Cortex of kidney (tissue), 1 donor: ENCODE measurements at places on chromosomes 7 and 10.

GRCh38 chr10:100749309-100750217 is 4.2 kb downstream of the PAX2 start:
- DNase-seq = no peak

DNA sequence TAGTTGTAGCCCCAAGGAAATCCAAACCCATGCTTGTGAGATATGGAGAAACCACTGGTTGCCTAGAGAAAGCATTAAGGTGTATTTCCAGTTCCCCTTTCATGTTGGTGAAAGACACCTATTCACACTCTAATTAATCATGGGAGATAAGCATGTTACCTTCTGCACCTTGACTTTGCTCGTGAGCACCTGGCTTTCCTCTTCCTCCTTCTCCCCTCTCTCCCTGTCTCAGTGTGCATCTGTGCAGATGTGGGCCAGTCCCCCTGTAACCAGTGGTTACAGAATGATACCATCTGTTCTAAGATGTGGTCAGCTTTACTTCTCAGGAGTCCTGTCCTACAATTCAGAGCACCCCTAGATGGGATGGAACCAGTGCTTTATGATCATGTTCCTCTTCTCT is 160.6 kb downstream of the LCOR start:
- no peak for DNase-seq

DNA sequence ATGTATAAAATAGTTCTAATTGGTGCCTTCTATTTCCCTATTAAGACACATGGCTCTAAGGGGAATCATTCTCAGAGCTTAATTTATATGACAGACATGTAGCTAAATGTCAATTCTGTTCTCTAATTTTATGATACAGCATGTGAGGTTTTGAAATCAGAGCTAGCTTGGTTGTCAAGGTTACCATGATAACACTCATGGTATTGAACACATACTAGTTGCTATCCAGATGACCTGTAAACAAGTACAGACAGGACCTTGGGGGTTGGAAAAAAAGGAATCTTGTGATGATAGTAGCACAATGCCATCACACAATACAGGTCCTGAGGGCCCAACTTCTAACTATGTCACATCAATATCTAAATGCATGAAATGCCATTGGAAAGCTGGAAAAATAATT is 49.2 kb downstream of the RHOBTB1 start:
- DNase-seq = no peak

DNA sequence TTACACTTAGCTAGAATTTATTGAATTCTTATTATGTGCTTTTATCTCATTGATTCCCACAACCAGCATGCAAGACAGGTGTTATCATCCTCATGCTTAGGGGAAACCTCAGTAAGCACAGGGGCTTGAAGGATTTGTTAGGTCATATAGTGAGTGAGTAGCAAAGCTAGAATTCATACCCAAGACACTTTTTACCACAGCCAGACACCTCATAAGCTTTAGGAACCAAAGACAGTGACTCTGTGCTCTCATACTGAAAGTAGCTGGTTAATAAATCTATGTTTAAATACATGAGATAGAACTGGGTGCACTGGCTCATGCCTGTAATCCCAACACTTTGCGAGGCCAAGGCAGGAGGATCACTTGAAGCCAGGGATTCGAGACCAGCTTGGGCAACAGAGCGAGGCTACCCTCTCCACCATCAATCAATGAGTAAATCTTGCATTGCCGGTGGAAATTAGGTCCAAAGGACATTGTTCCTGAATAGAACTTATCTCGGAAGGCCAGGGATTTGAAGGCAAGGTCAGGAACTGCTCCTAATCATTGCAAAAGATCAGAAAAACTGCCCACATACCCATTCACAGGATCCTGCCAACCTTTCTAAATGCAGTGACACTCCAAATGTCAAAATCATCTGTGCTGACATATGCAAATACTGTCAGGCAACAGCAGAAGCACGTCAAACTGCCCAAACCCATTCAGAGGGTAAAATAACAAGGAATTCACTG is 523.5 kb downstream of the PARD3 start:
- DNase-seq = no peak

- DNase-seq = no peak
Observed at GRCh38 chr10:8583096-8583495, 528.6 kb downstream of the GATA3 start.
